ENCODE measurements at places on chromosomes 6 and 20.

DNA sequence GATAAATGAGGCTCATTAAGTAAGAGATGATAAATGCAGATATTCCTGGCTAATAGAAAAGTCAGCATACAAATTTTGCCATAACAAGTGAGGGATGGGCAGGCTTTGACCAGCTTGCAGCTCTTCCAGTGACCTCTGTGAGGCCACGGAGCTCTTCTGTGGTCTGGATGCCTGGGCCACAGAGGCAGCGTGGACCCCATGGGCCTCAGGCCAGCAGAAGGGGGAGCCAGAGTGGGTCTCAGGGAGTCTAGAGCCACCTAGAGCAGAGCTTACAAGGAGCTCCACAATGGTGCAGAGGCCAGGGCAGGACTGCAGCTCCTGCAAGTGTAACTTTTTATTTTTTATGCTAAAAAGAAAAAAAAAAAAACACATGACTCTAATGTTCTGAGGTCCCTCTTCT is 165.1 kb downstream of the ARID1B start:
- DNase-seq = no peak

- DNase-seq = no peak
These were observed 47.9 kb downstream of the CEP57L1 start for GRCh38 chr6:109143191-109143590.

- no peak for DNase-seq
These were observed 4.9 kb downstream of the TBXT start for GRCh38 chr6:166162599-166163342.

GRCh38 chr6:108998485-108998884 is 96.2 kb downstream of the SESN1 start:
- no peak for DNase-seq

- DNase-seq = no peak
These were observed 18.9 kb upstream of the HLA-DOA start for GRCh38 chr6:33028220-33028849.

DNA sequence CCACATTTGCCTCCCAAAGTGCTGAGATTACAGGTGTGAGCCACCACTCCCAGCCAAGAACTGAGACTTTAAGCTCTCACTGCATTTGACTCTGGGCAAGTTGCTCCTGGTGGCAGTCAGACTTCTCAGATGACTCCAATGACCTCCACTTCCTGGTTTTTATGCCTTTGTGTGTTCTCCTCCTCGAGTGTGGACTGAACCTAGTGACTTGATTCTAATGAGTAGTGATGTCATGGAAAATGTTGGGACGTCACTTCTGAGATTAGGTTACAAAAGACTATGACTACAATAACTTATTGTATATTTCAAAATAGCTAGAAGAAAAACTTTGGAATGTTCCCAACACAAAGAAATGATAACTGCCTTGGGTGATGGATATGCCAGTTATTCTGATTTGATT is 12.0 kb downstream of the SPINT3 start:
- no peak for DNase-seq
